GDM1 (cell line): ENCODE measurements at places on chromosomes 3 and 15.

DNA sequence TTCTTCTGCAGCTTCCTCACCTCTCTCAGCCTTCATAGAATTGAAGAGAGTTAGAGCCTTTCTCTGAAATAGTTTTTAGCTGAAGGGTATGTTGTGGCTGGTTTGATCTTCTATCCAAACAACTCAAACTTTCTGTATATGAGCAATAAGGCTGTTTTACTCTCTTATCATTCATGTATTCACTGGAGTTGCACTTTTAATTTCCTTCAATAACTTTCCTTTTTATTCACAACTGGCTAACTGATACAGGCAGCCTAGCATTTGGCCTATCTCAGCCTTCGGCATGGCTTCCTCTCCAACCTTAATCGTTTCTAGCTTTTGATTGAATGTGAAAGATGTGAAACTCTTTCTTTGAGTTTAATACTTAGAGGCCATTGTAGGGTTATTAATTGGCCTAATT lies 109.3 kb downstream of the GTPBP8 start:
- no peak for DNase-seq

GRCh38 chr3:119950666-119951325 lies 143.5 kb downstream of the GSK3B start:
- no peak for DNase-seq

DNA sequence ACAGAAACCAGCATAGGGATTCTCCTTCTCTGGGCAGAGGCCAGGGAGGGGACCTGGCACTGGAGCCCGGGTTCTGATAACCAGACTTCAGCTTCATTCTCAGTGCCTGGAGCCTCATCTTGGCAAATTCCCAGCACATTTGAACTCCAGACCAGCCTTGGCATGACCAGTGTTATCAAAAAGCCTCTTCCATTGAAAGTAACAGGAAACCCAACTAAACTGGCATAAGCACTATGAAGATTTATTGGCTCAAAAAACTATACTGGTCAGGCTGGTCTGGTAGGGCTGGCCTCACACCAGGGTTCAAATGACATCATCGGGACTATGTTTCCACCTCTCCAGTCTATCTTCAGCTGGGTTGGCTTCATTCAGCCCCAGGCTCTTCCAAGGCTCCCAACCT lies 48.1 kb upstream of the THUMPD3 start:
- DNase-seq = no peak

DNA sequence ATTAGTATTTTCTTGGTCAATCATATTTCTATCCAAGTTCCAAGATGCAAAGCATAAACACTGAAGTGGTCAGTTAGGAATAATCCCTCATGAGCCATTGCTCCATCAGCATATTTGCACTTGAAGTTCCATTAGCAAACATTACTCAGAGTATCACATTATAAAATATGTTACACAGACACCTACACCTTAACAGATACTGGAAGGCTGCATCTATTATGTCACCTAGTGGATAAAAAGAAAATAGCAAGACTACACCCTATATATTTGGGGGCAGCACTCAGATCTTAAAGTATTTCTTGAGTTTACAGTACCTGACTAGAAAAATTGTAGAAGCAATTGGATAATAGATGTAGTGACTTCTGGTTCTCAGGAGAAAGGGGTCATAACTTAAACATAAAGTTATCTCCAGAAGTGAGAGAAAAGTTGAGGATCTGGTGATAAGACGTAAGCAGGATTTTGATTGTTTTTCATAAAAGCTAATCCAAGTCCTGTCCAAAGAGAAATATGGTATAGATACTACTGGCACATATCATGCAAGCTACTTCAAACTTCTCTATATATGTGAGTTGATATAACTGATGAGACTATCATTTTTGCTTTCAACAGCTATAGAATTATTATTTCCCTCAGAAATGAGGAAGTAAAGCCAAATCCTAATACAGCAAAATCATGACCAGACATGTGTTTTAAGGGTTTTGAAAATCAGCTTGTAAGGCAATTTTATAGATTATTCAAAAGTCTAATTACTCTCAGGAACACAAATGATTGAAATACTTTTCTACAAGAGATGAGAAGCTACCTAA lies 422.2 kb downstream of the GBE1 start:
- no peak for DNase-seq

- DNase-seq = no peak
Measured at GRCh38 chr3:150069154-150069527, 98.4 kb upstream of the PFN2 start.

GRCh38 chr15:68612979-68613740 lies 34.4 kb downstream of the CORO2B start:
- DNase-seq = no peak

DNA sequence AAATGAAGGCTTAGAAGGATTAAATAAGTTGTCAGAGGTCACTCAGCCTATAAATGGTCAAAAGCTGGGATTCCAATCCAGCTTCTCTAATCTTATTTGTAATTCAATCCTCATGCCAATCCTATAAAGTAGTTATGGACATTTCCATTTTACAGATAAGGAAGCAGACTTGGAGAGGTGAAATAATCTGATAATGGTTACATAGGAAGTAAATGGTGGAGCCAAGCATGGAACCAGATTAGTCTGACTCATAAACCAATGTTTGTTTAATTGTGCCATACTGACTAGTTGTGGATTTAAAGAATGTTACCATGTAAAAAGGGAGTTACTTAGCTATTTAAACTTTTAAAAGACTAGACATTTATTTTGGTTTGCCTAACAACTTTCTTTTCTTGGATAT lies 59.7 kb downstream of the KCNAB1 start:
- DNase-seq = no peak

- no peak for DNase-seq
Measured at GRCh38 chr15:48657950-48658591, 12.6 kb upstream of the FBN1 start.

GRCh38 chr3:195468391-195468776 lies 25.6 kb upstream of the ACAP2 start:
- no peak for DNase-seq

DNA sequence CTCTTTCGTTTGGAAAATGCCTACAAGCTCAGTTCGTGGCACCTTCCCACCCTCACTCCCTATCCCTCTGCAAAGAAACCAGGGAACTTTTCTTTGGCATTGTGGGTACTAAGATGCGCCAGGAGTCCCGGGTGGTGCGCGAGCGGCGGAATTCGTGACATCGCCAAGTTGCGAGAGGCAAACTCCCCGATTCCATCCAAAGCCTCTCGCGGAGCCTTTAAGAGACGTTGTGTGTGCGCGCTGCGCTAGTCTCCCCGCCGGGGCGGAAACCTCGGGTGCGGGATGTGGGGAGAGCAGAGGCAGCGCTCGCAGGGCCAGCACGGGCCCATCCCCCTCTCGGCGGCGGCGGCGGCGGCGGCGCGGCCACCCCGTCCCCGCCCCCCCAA lies 443 bp upstream of the NR2F2 start:
- no peak for DNase-seq

GRCh38 chr3:22704571-22705354 lies 498.4 kb upstream of the UBE2E2 start:
- DNase-seq = no peak

GRCh38 chr15:29968895-29969561 lies 113.7 kb upstream of the GOLGA8J start:
- DNase-seq = no peak

GRCh38 chr3:66092175-66092995 lies 53.7 kb upstream of the MAGI1 start:
- no peak for DNase-seq

DNA sequence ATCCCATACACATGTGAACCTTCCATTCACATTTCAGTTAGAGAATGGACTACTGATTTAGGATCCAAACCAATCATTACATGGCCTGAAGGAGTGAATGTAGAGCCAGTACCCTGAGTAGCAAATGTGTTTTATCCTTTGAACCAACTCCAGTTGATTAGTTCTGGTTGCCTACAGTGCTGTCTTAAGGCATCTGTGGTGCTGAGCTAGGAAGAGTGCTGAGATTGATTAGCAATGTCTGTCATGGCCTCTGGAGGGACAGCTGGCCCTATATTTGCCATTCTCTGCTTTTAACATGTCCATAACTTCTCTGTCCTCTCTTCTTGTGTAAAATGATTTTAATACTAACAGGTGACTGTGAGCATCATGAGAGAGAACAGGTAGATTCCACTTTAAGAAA lies 11.1 kb downstream of the LRTM1 start:
- no peak for DNase-seq

GRCh38 chr15:70827721-70828120 lies 26.2 kb downstream of the LARP6 start:
- DNase-seq = no peak

- no peak for DNase-seq
Measured at GRCh38 chr3:50317300-50317699, 5.2 kb downstream of the HYAL2 start.

GRCh38 chr3:143991713-143992112 lies 20.1 kb downstream of the DIPK2A start:
- DNase-seq = no peak

DNA sequence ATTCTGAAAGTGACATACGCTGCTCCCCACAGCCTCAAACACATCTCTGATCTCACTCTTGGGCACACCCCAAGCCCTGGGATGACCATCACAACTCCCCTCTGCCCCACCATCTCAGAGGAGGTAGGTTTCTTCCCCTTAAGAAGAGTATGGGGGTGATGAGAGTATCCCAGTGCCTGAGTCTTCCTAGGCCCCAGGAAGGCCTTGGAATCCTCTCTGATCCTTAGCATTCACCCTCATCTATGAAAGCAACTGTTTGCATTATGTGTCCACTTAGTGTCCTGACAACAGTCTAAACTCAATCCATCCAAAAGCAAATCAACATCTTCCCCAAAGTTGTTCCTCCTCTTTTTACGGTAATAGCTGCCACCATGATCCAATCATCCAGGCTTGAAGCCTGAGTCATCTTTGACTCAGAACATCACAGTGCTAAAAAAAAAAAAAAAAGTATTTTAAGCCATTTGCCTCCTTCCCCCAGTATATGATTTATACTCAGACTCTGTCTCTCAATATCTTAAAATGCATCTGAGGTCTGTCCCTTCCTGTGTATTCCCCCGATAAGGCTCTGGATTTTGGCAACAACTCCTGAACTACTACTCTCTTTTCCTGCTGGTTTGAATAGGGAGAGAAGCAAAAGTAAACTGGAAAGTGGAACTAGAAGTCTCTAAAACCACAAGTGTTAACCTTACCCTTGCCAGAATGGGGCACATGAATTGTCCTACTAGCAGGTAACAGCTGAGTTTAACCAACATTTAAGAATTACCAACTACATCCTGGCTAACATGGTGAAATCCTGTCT lies 22.5 kb downstream of the POPDC2 start:
- peak; percentile 66 for DNase-seq

GRCh38 chr15:33808720-33809457 lies 159.4 kb upstream of the CHRM5 start:
- no peak for DNase-seq

DNA sequence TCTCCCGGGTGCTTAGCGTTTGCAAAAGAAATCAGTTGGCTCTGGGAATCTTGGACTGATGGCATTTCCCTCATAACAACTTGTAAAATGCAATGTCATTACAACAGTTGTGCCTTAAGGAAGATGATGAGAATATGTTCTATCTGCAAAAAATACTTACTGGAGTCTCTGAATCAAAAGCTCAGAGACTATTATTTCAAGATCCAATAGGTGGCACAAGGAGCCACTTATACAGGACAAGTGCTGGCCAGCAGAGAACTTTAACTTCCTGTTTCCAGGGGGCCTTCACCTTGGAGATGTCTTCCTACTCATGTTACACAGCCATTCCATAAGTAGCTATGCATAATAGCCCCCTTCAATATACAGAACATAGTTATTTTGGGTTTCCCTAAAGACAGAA lies 8.9 kb upstream of the RPS27L start:
- no peak for DNase-seq

- DNase-seq = no peak
Measured at GRCh38 chr3:29693863-29694262, 413.0 kb downstream of the RBMS3 start.

GRCh38 chr3:52026041-52026440 lies 30.3 kb downstream of the DUSP7 start:
- no peak for DNase-seq

DNA sequence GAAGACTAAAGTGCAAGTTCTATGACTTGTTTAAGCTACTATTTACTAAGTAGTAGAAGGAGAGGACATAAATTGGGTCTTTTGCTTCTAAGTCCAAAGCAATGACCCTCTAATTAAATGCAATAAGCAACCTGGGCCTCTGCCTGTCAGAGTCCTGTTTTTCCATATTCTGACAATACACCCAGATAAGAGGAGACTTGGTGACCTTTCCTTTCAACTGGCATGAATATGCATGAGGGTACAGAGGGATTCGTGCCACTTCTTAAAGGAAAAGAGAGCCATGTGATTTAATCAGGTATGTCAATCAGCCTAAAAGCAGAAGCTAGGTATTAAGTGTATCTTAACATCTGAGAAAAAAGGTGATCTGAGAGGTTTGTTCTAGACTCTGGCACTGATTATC lies 50.7 kb upstream of the FGF7 start:
- no peak for DNase-seq

GRCh38 chr3:43759938-43760337 lies 69.2 kb downstream of the ABHD5 start:
- no peak for DNase-seq

DNA sequence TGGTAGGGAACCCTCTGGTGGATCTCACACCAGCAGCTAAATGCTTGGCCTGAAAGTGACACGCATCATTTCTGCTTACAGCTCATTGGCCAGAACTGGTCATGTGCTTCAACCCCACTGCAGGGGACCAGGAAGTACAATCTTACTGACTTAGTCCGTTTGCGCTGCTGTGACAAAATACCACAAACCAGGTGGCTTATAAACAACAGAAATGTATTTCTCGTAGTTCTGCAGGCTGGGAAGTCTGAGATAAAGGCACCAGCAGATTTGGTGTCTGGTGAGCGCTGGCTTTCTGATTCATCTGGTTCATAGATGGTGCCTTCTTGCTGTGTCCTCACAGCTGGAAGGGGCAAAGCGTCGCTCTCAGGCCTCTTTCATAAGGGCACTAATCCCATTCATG lies 77.4 kb upstream of the SELENOK start:
- DNase-seq = no peak

DNA sequence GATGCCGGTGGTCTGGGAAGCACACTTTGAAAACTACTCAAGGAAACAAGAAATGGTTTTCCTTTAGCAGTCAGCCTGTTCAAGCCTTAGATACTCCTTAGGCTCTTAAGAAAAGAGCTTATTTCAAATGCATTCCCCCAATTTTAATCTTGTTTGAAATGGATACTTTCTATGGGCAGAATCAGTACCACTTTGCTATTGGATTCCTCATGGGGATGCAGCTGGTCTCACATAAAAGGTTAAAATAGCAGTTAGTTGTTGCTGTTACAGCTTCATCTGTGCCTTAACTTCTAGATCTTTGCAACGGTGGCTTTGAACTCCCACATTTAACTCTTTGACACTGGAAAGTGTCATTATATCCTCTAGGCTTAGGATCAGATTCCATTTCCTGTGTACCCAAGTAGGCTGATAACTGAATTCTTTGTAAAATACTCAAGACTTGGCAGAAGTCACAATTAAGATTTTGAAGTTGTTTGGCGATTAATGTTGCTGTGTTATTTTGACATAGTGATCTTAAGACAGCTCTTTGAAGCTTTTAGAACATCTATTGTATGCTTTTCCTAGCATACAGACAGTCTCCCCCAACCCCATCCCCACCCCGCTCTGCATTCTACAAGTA lies 2.2 kb downstream of the THBS1 start:
- no peak for DNase-seq

- no peak for DNase-seq
Measured at GRCh38 chr15:71825021-71825730, 14.8 kb downstream of the NR2E3 start.
